ENCODE measurements at places on chromosomes 16 and 17.
A peak's percentile ranks its signal among the peaks of the same experiment; 100 is the strongest.

DNA sequence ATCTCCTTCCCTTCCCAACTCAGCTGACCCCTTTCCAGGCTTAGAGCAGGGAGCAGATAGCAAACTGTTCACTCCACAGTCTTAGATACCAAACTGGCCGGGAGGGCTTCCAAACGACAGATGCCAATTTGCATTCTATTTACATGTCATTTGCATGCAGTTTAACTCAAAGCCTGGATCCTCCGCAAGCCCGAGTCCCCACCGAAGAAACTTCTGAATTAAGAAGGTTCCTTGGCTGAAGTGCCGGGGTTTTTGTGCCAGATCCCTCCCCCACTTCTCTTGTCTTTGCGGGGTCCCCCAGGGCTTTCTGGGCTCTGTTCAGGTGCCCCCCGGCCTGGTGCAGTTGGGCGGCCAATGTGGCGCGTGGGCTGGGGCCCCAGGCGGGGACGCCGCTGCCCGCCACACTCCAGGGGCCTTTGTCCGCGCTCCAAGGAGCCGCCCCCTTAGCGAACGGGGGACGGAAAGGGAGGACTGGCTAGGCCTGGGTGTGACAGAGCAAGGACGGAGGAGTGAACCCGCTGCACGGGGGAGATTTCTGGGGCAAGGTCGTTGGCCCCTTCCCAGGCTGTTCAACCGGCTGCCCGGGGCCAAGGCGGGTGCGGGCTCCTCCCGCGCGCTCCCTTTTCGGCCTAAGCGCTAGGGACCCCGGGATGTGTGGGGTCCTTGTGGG lies 1.2 kb downstream of the GPRC5B start:
- DNase-seq = no peak

- peak; percentile 27 for DNase-seq
Observed at GRCh38 chr16:82639666-82640336, 13.0 kb downstream of the CDH13 start.

DNA sequence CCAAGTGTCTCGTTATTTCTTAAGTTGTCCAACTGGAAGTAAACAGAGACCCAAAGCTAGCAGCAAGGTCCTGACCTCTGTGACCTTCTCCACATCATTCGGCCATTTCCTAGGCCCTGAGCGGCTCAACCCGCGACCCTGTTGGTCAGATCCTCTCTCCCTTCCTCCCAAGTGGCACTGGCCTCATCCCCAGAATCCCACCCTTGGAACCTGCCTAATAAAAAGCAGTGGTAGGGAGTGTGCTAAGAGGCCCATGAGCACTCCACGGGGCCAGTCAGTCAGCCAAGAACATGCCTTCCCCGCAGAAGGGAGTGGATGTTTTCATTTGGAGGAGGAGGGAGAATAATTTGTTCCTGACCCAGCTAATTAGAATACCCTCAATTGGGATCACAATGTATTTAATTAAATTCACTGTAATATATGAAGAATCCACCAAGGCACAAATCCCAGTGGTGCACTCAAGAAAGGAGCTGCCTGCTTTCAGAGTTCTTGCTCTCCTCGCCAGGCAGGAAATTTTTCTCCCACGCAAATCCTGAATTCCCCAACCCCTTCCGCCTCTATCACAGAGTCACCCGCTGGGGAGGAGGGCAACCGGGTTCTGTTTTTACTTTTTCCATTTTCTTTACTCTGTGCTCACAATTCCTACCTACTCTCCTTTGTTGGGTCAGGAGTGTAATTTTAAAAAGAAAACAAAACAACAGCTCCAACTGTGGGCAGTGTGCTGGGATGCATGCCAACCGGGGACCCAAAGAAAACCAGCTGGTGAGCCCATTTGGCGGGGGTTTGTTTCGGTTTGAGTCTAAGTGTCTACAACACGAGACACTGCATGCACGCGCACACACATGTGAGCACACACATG lies 153.4 kb downstream of the ZFHX3 start:
- DNase-seq = no peak

DNA sequence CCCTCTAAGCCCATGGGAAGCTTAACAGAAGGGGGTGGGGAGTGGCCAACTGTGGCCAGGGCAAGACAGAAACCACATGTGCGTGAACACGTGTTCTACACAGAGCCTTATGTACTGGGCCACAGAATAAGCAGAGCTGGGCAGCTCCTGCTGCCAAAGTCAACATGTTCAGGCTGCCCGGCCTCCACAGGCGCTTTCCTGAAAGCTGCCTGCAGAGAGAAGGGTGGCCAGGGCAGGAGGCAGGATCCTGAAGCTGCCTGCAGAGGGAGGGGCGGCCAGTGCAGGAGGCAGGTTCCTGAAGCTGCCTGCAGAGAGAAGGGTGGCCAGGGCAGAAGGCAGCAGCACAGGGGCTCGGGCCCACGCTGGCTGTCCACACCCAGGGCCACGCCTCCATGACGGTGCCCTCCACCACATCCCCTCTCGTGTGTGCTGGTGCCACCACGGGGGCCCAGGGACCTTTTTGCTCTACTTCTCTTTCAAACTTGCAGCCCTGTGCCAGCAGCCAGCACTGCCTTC lies 79.5 kb downstream of the ANKRD11 start:
- no peak for DNase-seq

DNA sequence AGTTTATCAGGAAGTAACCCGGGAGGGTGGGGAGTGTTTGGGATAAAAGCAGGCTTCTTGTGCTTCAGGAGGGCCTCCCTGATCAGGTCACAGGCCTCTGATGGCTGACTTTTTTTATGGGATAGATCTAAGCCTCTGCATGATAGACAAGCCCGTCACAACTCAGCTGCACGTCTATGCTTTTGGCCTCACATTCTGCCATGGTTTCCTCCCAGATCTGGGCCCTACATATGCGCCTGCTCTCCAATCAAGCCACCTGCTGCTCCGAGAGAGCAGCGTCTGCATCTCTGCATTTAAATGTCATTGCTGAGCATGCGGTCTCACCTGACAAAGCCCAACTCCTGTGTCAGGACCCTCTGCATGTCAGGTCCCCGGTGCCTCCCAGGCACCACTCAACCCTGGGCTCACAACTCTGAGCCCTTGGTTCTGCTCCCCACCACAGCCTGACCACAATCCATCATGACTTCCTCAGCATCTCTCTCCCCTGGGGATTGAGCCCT lies 45.3 kb upstream of the SREBF1 start:
- no peak for DNase-seq

- DNase-seq = peak; percentile 6
Observed at GRCh38 chr16:47644166-47644565, 183.0 kb downstream of the PHKB start.

GRCh38 chr16:65572156-65572555 lies 450.3 kb upstream of the CDH11 start:
- DNase-seq = no peak

GRCh38 chr16:87740441-87740840 lies 25.3 kb downstream of the KLHDC4 start:
- DNase-seq = no peak

GRCh38 chr17:79942591-79943346 lies 92.9 kb downstream of the TBC1D16 start:
- peak; percentile 9 for DNase-seq

DNA sequence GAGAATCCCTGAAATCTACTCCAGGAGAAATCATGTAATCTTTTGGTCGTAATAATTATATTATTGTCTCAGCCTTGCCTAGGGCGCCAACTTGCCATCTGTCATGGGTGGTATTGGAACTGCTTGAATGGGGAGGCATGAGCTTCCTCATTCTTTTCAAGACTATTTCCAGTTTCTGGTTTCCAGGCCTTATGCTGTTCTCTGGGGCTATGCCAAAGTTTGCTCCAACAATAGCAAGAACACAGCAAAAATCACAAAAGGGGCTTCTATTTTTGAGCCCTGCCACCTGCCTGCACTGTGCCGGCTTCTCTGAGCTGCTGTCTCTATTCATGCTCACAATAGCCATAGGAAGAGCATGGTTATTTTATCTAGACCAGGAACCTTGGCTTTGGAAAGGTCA lies 111.7 kb downstream of the SPECC1 start:
- DNase-seq = peak; percentile 40

- peak; percentile 37 for DNase-seq
Observed at GRCh38 chr17:42286411-42287221, 1.7 kb upstream of the STAT5A start.

GRCh38 chr16:35752773-35753558 lies 2293.6 kb downstream of the TP53TG3F start:
- no peak for DNase-seq

GRCh38 chr17:20091174-20092029 lies 82.2 kb downstream of the SPECC1 start:
- no peak for DNase-seq

- DNase-seq = no peak
Observed at GRCh38 chr16:87253536-87253935, 63.7 kb downstream of the C16orf95 start.

- no peak for DNase-seq
Observed at GRCh38 chr16:48526058-48526957, 83.7 kb downstream of the N4BP1 start.

DNA sequence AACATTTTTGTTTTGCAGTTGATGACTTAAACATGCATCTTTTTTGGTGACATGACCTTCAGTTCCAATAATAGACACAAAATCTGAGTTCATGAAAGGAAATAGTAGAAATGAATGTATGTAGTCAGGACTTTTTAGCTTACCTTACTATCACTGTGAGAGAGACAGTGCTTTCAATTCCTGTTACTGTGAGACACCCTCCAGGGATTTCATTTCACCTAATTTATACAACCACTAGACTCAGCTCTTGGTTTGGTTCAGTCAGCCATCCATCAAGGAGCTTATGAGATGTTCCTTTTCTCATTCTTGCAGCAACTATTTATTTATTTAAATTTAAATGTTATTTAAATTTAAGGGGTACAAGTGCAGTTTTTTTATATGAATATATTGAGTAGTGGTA lies 77.9 kb downstream of the MAP2K4 start:
- DNase-seq = no peak

- DNase-seq = no peak
Observed at GRCh38 chr17:61504697-61505096, 52.5 kb downstream of the TBX4 start.

GRCh38 chr17:79907217-79907715 lies 68.0 kb upstream of the CBX4 start:
- DNase-seq = no peak

DNA sequence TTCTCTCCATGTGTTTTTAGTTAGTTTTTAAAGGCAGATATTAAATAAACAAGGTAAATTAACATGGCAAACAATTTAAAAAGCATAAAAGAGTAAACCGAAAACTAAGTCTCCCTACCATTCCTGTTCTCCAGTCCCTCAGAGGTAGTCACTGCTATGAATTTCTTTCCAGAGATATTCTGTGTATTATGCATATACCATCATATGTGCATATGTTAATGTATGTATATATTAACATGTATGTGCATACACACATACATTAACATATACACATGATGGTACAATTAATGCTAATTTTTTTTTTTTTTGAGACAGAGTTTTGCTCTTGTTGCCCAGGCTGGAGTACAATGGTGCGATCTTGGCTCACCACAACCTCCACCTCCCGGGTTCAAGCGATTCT lies 32.5 kb downstream of the TANGO6 start:
- DNase-seq = no peak

GRCh38 chr17:1737531-1738291 lies 5.0 kb upstream of the SERPINF2 start:
- no peak for DNase-seq

- peak; percentile 35 for DNase-seq
Observed at GRCh38 chr16:28623172-28623711, 13.4 kb upstream of the SULT1A1 start.

DNA sequence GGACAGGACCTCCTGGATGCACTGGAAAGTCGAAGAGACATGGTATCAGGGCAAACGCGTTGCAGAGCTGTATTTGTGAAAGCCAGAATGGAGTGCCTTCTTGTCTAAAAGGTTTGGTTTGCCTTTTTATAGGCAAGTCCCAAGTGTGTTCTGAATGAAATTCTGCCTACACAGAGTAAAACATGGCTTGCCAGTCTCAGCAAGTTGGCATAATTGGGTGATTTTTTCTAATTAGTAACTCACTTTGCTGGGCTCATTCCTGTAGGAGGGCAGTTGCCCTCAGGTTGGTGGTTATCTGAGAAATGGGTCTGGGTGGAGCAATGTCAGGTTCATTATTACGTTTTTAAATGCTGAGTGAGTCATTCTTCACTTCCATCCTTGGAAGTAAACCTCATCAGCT lies at the start of gene KRT25:
TSS of gene KRT25 (minus strand) at position 101 of the 400 bp plus-strand sequence. CDS start at position 41, 60 bp downstream.
- DNase-seq = no peak

- DNase-seq = peak; percentile 86
Observed at GRCh38 chr17:46742565-46743270, 75.8 kb downstream of the WNT3 start.

GRCh38 chr16:66444049-66444481 lies 17.0 kb downstream of the BEAN1 start:
- DNase-seq = peak; percentile 15

GRCh38 chr17:64081802-64082799 lies 47.8 kb downstream of the ERN1 start:
- peak; percentile 39 for DNase-seq

- no peak for DNase-seq
Observed at GRCh38 chr17:41434005-41434404, 6.8 kb downstream of the KRT38 start.

DNA sequence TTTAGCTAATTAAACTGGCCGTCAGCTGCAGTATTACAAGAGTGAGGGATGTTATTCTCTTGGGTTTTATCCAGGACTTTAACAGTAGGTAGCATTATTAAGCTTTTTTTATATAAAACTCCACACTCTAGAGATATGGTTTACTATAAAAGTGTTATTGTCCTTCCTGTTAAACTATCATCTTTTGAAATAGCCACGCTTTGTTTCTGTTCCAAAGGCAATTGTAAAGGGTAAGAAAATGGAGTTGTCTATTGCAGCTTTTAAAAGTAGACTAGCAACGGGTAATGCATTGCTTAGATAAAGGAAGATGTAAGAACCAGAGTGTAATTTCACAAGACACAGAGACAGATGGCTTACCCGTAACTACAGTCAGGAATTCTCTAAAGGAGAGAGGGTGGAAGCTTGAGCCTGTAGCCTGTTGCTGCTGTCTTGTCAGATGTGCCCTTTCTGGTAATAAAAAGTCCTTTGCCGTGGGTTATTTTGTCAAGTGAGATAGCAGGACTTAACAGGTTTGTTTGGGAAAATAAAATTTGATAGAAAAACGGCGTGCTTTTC lies 56.4 kb downstream of the WWOX start:
- no peak for DNase-seq

DNA sequence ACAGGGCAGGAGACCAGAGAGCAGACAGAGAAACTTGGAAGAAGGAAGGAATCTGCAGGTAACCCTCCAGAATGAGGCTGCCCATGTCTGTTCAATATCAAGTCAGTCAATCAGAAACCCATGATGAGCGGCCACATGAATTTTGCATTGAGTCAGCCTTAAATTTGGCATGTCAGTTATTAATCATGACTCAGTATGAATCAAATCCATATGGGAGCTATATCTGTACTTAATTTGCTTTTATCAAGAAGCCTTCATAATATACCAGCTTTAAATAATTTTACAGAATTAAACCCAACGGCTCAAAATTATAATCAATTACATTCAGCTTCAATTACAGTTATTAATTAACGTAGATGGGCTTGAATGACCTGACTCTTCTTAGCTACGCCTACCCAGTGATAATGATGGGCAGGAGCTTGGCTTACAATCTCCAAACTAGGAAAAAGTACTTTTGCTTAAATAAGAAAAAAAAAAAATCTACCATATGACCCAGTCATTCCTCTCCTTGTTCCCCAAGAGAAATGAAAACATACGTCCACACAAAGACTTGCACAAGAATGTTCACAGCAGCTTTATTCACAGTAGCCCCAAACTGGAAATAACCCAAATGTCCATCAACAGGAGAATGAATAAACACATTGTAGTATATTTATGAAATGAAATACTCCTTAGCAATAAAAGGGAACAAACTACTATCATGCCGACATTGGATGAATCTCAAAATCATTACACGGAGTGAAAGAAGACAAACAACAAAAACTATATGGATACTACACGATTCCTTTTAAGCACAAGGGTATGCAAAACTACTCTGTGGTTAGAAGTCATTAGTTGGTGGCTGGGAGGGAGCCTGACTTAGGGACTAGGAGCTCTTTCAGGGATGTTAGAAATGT lies 48.6 kb downstream of the SLC39A11 start:
- peak; percentile 17 for DNase-seq
